NCI-H187 treated with DMSO at 0.1 percent for 48 hours (cell line): ENCODE measurements at places on chromosomes 2 and 18.

DNA sequence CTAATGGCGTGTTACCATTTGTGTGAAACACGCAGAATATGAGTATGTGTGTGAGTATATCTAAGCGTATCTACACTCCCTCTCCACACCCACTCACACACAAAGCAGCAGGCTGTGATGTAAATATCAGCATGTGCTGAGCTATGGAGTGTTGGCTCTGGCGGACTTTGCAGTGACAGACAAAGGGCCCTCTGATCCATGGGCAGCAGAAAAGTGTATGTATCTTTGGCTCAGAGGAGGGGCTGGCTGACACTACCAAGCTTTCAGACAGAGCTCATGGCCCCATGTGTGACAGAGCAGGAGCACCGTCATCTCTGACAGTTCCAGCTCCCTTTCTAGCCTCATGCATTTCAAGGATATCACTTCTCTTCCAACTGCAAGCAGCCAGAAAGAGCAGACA is 57.2 kb upstream of the ASB18 start:
- no peak for DNase-seq

DNA sequence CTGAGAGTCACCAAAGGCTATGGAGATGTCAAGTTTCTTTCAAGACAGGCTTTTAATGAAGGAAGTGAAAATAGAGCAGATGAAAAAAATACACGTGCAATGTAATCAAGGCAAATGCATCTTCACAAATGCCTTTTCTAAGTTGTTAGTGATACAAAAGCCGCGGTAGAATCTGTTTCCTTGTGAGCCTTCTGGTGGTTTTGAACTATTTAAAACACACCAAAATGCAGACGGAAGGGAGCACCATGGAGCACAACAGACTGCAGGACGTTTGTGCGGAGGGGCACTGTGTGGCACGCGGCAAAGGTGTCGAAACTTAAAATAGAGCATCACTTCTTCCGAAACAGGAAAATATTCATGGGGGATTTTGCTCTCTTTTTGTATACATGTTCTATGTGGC is 65.0 kb upstream of the BOD1L2 start:
- no peak for DNase-seq

- no peak for DNase-seq
Observed at GRCh38 chr2:67858886-67859285, 203.9 kb downstream of the C1D start.

DNA sequence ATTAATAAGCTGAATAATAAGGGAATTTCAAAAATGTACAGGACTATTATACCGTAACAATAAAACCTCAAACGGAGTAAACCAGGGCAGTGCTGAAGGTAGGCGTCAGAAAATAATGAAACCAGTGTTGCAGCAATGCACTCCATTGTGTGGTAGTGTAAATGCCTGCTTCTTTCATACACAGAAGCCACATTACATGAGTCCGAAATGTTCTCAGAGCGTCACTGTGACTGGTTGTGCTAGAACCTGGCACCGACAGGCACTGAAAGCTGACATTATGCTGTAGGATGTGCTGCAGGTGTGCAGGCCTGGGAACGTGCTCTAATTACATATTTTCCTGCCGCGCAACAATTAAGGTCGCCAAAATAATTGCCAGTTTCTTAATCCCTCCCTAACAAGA is 53.3 kb downstream of the ZEB2 start:
- DNase-seq: no peak

DNA sequence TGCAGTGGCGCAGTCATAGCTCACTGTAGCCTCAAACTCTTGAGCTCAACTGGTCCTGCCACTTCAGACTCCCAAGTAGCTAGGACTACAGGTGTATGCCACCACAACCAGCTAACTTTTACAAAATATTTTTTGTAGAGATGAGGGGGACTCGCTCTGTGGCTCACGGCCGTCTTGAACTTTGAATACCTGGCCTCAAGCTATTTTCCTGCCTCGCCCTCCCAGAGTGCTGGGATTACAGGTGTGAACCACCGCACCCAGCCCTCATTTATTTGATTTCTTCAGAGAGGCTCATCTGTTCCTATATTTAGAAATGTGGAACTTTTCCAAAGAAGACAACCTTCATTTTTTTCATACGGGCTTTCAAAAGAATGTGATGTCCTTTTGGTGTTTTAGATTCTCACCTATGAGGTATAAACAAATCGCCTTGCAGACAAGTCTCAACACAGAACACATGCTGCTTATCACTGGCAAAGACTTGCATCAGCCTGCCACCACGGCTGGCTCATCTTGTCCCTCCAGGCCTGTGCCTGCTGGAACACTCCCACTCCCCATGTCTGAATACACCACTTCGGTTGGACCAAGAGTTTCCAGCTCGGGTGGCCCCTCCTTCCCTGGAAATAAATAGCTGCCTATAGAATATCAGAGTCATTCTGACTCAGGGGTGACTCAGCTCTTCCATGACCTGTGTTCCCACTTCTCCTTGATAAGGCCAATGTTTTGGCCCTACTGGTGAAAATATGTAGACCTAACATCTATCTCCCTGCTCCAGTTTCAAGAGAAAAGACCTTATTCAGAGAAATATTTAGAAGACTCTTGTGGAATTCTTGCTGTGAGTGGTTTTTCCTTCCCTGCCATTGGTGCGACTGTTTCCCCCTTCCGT is 202.6 kb downstream of the TGIF1 start:
- DNase-seq: no peak
